ENCODE measurements at places on chromosomes 5 and 9.

- no peak for DNase-seq
Observed at GRCh38 chr9:107249665-107250285, 33.3 kb upstream of the RAD23B start.

- no peak for DNase-seq
Observed at GRCh38 chr9:134606951-134607731, 34.5 kb upstream of the COL5A1 start.

GRCh38 chr5:10838038-10838437, 77.0 kb upstream of the DAP start:
- DNase-seq, result no peak

DNA sequence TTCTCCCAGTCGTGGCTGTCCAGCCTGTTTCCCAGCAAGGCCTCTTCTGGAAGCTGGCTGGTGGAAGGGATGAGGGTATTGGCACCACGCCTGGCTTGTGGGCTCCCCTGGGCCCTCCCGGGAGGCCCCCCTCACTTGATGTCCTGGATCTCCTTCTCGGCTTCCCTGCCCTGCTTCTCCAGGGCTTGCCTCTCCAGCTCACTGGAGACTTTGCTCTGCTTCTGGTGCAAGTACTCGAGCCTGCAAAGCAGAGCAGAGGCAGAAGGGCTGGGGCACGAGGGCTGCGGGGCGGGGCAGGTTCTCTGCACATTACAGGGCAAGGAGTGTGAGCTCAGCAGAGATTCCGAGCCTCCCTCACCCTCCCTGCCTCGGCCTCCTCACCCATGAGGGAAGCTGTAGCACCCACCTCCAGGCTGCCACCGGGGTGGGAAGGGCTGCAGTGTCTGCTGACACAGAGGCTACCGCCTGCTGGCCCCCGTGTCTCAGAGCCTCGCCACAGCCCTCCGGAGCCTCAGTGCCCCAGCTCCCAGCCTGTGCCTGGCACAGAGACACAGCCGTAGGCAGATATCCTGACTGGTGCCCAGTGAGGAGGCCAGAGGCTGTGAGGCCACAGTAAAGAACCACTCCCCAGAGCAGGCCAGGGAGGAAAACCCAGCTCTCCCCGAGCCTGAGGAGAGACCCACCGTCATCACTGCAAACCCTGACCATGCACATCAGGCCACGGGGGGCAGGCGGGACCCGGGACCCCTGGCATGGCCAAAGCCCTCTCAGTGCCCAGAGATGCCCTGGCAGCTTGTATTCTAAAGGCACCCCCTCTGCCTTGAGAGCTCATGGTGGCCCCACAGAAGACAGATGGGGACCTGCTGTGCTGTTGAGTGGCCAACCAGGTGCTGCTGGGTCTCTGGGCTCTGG, 7.2 kb downstream of the SNAPC4 start:
- no peak for DNase-seq

DNA sequence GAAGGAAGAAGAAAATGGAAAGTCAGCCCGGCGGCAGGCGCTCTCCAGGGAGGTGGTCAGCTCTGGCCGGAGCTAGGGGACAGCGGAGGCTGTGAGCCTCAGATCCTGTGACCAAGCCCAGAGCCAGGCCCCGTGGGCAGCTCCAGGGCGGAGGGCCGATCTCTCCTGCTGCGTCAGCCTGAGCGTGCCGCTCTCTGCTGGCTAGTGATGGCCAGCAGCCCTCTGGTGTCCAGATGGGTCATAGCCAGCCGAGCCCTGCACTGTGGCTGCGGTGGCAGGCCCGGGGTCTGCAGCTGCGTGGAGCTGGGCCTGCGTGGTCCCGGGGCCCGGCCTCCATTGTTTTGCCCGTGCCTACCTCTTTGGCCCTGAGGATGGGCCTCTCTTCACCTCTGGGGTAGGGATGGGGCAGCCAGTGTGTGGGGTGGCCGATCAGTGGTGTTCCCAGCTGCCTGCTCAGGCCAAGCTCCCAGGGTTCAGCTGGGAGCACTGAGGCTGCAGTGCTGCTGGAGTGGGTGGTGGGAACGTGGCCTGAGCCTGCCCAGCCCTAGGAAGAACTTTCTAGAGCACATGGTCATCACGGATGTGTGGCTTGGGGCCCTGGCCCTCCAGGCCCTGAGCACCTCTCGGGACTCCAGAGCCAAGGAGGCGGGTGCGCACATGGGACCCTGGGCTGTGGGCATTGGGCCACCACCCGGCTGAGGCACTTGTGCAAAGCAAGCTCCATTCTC, 17.1 kb upstream of the NRARP start:
- no peak for DNase-seq

- DNase-seq, result peak; percentile 50
Observed at GRCh38 chr5:142095651-142096330, 12.8 kb upstream of the NDFIP1 start.
